ENCODE measurements at places on chromosomes 13 and 19.

DNA sequence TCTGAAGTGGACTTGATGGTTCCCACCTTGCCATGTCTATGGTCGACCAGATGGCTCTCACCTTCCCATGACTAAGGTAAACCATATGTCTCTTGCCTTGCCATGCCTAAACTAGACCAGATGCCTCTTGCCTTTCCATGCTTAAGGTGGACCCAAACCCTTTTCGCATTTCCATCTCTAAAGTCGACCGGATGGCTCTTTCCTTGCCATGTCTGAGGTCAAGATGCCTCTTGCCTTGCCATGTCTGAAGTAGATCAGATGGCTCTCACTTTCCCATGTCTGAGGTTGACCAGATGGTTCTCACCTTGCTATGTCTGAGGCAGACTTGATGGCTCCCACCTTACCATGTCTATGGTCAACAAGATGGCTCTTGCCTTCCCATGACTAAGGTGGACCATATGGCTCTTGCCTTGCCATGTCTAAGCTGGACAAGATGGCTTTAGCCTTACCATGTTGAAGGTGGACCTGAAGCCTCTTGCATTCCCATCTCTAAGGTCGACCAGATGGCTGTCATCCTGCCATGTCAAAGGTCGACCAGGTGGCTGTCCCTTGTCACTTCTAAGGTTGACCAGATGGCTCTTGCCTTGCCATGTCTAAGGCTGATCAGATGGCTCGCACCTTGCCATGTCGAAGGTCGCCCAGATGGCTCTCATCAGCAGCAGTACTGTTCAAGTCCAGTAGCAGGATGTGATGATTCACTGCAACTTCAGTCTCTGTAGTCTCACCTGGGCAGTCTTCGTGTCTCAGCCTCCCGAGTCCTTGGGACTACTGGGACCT is 1439.4 kb downstream of the UQCRFS1 start:
- H3K27me3 ChIP-seq, result no peaks in the 10 kb centered on the region
- H3K4me1 ChIP-seq, result no peaks in the 10 kb centered on the region
- H3K4me3 ChIP-seq, result no peak overlapping the region
- DNase-seq, result no peak
- H3K27ac ChIP-seq, result no peak overlapping the region

DNA sequence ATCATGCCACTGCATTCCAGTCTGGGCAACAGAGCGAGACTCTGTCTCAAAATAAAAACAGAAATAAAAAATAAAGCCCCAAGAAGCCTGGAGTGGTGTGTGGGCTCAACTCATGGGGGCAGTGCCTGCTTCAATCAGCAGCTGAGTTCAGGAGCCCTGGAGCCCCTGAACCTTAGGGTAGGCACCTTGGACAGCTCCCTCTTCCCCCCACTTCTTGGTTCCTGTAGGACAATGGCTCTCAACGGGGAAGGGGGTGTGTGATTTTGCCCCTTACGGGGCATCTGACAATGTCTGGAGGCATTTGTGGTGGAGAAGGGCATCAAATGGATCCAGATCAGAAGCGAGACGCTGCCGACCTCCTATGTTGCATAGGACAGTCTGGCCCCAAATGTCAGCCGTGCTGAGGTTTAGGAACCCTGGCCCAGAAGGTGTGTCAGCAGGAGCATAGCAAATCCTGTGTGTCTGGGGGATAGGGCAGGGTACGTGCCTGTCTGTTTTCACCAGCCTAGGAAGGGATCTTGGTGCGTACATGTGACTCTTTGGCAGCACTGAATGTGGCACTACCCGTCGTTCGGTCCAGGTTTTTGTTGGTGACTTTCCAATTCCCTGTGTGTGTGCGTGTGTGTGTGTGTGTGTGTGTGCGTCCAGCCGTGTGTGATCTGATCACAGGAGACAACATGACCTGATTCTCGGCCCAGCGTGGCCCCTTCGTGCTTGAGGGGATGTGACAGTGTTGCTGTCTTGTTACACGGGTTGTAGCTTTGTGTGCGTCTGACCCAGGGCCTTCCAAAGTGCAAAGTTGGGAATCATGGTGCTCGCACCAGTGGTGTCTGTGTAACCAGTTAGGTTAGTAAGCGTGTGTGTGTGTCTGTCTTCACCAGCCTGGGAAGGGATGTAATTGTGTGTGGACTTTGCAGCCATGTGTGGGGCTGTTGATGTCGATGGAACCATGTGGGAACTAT is 7.5 kb downstream of the IGLON5 start:
- no peak overlapping the region for H3K4me3 ChIP-seq
- peaks cover 14% of the 10 kb centered on the region for H3K4me1 ChIP-seq
- H3K36me3 ChIP-seq, result peaks cover 4% of the 10 kb centered on the region
- no peak for DNase-seq

- no peak for DNase-seq
- H3K27me3 ChIP-seq, result peaks cover 20% of the 10 kb centered on the region
- no peak overlapping the region for H3K4me3 ChIP-seq
- no peak overlapping the region for H3K27ac ChIP-seq
Observed at GRCh38 chr19:29761575-29762232, 46.6 kb upstream of the C19orf12 start.

GRCh38 chr13:79992111-79992510 is 348.8 kb downstream of the SPRY2 start:
- H3K4me1 ChIP-seq, result no peaks in the 10 kb centered on the region
- H3K27me3 ChIP-seq, result no peaks in the 10 kb centered on the region
- no peak overlapping the region for H3K4me3 ChIP-seq
- no peak overlapping the region for H3K27ac ChIP-seq
- H3K36me3 ChIP-seq, result no peaks in the 10 kb centered on the region

DNA sequence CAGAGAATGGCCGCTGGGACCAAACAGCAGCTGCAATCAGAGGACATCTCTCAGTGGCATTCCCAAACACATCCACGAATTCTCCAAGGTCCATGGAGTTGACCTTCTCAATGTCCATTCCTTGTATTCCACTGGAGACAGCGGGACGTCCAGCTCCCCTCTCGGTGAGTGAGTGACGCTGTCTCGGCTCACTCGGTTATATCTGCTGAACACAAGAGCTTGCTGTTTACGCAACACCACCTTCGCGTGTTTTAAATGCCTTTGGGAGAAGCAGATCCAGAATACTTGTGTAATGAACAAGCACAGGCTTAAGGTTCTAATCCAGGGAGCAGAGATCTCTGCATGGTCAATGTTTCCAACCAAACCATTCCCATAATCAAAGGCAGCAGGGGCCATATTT is at the start of gene URAD:
Gene URAD (minus strand): TSS at position 174 of the 400 bp plus-strand sequence. CDS start 56 bp downstream, at position 118.
- no peaks in the 10 kb centered on the region for H3K36me3 ChIP-seq
- no peaks in the 10 kb centered on the region for H3K4me1 ChIP-seq
- no peak within 1 kb of the TSS for H3K27ac ChIP-seq
- DNase-seq, result no peak
- peaks cover 73% of the 10 kb centered on the region for H3K27me3 ChIP-seq

DNA sequence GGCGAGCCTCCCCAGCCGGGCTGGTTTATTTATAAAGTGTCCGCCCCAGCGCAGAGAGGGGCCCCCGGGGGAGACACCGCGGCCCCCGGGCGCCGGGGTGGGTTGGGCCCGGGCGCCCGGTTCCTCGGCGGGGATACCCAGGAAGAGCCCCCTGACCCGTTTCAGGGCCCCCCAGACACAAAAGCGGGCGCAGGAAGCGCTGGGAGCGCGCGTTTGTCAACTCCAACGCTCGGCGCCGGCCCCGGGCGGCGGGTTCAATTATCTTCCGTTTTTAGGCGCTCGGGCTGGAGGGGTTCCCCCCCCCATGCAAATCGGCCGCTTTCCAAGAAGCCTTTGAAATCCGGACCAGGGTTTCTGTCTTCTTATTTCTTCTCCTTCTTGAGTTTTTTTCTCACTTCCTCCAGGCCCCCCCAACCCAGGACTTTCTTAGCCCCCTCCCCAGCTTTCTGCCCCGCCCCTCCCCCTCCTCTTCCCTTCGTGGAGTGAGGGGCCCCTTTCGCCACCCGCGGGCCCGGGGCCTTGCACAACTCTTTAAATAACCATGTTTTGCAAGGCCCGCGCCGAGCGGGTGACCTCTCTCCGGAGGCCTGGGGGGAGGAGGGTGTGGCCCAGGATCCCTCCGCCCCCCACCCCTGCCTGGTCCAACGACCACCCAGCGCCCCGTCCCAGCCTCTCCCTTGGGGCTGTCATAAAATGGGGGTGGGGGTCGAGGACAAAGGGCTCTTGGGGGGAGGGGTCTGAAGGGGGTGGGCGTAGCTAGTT is 935 bp downstream of the ARID3A start:
- peaks cover 2% of the 10 kb centered on the region for H3K27me3 ChIP-seq
- peak overlapping the region; percentile 83 for H3K27ac ChIP-seq
- DNase-seq, result no peak
- peaks cover 3% of the 10 kb centered on the region for H3K36me3 ChIP-seq
- peak overlapping the region; percentile 84 for H3K4me3 ChIP-seq
- peaks cover 6% of the 10 kb centered on the region for H3K4me1 ChIP-seq

GRCh38 chr19:41023193-41023592 is 32.1 kb downstream of the CYP2B6 start:
- H3K27me3 ChIP-seq, result peaks cover 28% of the 10 kb centered on the region
- no peak overlapping the region for H3K27ac ChIP-seq
- H3K36me3 ChIP-seq, result no peaks in the 10 kb centered on the region

DNA sequence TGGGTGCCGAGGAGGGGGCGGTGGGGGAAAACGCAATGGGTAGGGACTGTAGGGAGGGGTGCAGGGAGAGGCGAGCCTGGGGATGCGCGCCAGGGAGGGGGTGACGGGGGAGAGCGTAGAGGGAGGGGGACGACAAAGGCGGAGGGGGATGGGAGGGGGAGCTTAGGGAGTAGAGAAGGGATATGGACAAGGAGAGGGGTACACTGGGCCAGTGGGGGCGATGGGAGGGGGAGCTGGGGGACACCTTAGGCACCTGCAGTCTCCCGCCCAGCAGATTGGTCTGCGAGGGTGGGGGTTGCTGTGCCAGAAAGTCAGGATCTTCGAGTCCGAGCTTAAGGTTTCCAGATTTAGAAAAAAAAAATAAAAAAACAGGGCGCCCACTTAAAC is 15.7 kb downstream of the CCDC124 start:
- no peak for DNase-seq
- peaks cover 39% of the 10 kb centered on the region for H3K27me3 ChIP-seq
- H3K36me3 ChIP-seq, result no peaks in the 10 kb centered on the region
- peak overlapping the region; percentile 65 for H3K4me3 ChIP-seq

- H3K27ac ChIP-seq, result no peak overlapping the region
- peaks cover 15% of the 10 kb centered on the region for H3K36me3 ChIP-seq
- H3K4me3 ChIP-seq, result no peak overlapping the region
- H3K4me1 ChIP-seq, result peaks cover 16% of the 10 kb centered on the region
- no peak for DNase-seq
Observed at GRCh38 chr13:77702366-77702765, 4.9 kb downstream of the SLAIN1 start.

GRCh38 chr19:28706693-28707092 is 506.3 kb downstream of the UQCRFS1 start:
- no peak overlapping the region for H3K4me3 ChIP-seq
- H3K36me3 ChIP-seq, result no peaks in the 10 kb centered on the region
- DNase-seq, result no peak
- no peaks in the 10 kb centered on the region for H3K4me1 ChIP-seq

- peaks cover 31% of the 10 kb centered on the region for H3K27me3 ChIP-seq
- H3K36me3 ChIP-seq, result no peaks in the 10 kb centered on the region
- peaks cover 9% of the 10 kb centered on the region for H3K4me1 ChIP-seq
Observed at GRCh38 chr19:1495051-1495798, 4.2 kb downstream of the REEP6 start.

DNA sequence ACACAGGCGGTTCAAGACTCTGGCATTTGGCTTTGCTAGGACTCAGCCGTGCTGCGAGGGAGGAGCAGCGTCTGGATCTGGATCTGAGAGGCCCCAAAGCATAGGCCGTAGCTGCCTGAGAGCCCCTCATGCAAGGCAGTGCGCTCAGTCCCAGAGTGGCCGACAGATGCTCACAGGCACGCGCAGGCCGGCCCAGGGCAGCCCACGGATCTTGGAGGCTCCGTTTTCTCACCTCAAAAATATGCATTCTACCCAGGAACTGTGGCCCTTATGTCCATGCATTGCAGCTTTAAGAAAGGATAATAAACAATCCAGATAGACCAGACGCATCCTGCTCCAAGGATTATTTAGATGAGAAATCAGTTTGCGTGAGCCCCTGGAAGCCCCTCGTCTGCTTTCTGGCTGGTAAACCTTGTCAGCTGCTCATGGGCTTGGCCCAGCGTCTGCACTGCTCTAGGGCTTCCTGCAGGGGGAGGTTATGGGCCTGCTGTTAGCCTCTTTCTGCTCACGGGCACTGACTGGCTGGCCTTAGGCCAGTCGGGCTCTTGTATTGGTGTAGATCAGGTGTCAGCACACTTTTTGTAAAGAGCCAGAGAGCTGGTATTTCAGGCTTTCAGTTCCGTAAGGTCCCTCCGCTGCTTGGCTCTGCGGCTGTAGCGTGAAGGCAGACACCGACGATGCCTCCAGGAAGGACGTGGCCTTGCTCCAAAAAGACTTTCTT is 24.2 kb downstream of the TEX29 start:
- H3K27me3 ChIP-seq, result no peaks in the 10 kb centered on the region
- no peak overlapping the region for H3K27ac ChIP-seq
- H3K4me3 ChIP-seq, result no peak overlapping the region
- no peak for DNase-seq
- H3K36me3 ChIP-seq, result peaks cover 1% of the 10 kb centered on the region
- no peaks in the 10 kb centered on the region for H3K4me1 ChIP-seq

DNA sequence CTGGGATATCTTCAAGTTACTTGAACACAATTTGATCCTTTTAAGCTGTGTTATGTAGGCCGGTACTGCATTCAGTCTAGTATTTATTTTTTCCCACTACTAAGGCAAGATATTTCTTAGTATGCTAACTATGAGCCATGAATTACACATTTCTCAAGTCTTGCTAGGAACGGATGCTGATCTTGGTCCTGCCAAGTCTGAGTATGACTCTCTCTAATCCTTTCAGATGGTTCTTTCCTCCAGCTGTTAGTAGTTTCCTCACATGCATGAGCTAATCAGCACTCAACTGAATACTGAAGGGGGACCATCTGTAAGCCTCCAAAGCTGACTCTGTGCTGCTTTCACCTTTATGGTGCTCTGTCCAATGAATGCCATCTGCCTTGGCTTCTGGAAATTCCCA is 460.3 kb downstream of the KCTD12 start:
- DNase-seq, result no peak
- H3K4me3 ChIP-seq, result no peak overlapping the region
- peak overlapping the region; percentile 24 for H3K27ac ChIP-seq
- no peaks in the 10 kb centered on the region for H3K27me3 ChIP-seq
- no peaks in the 10 kb centered on the region for H3K36me3 ChIP-seq
- H3K4me1 ChIP-seq, result no peaks in the 10 kb centered on the region

- DNase-seq, result no peak
- H3K4me3 ChIP-seq, result no peak overlapping the region
- peaks cover 3% of the 10 kb centered on the region for H3K4me1 ChIP-seq
- H3K27me3 ChIP-seq, result peaks cover 51% of the 10 kb centered on the region
- H3K36me3 ChIP-seq, result no peaks in the 10 kb centered on the region
Observed at GRCh38 chr13:27868641-27869435, 51.0 kb upstream of the PDX1 start.
